ENCODE measurements at places on chromosomes 1 and 21.

DNA sequence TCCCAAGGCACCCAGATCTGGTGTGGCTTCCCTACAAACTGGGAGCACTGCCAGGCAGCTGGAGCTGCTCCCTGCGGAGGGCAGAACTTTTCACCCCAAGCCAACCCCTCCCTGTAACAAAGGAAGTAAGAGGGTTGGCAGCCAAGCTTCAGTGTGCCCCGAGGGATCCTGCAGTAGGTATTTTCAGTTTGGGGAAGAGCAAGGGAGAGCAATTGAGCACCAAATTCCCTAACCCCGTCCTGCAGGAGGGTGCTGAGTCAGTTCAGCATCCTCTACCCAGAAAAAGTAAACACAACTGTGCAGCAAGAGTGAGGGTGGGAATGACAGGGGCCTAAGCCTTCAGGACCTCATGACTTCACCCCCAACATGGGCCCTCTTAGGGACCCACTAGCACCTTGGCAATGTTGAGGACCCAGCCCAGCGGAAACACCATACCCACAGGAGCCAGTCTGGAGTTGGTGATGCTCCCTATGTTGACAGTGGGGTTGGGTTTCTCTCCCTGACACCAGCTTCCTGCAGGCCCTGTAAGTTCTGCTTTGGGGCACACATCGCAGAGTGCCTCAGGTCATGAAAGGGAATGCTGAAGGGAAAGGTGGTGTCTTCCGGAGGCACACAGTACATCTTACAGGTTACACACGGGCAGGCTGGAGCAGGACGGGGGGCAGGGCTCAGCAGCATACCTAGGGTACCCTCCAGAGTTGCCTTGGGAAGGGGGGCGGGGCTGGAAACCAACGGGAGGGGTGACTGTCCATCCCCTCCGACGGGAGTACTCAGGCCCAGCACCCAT lies 14.8 kb downstream of the SH3BP5L start:
- no peak for DNase-seq

GRCh38 chr1:199616947-199617346 lies 410.6 kb upstream of the NR5A2 start:
- no peak for DNase-seq

DNA sequence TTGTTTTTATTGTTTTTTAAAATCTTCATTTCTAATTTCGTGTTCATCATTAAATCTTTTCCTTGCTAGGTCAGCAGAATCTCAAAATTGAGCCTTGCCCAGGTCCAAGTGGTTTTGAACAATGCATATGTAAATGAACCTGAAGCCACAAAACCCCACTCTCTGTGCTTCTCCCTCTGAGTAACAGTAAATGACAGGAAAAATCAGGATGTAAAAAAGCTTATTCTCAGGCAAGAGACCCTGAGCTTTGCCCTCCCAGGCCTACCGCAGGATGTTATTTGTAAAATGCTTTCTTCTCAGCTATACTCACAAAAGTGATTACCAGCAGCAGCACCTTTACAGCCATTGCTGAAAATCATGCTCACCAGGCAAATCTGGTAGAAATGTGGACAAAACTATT lies 47.6 kb downstream of the TYW3 start:
- DNase-seq = no peak

GRCh38 chr1:87212431-87213134 lies 116.1 kb upstream of the LMO4 start:
- no peak for DNase-seq

GRCh38 chr1:55816456-55817426 lies 601.6 kb upstream of the USP24 start:
- peak; percentile 1 for DNase-seq

DNA sequence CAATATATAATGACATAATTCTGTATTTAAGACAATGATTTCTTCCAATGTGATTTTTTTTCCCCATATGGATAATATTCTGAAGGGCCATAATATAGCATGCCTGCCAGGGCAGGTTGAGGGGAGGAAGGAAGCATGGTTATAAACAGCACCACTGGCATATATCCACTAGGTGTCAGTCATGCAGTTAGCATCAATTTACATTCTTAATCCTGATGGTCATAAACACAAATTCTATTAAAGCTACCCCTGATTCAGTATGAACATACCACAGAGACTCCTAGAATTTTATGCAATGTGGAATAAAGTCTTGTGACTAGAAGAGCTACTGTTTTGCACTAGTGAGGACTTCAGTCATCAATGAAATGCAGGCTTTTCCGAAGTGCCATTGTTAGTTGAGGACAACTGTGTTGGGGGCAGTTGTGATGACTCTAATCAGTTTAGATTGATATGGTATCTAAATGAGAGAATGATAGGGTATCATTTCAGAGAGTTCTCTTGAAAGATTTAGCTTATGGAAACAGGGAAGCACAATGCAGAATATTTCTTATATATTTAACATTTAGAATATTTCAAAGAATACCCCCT lies 342.7 kb upstream of the NR5A2 start:
- DNase-seq = peak; percentile 85

DNA sequence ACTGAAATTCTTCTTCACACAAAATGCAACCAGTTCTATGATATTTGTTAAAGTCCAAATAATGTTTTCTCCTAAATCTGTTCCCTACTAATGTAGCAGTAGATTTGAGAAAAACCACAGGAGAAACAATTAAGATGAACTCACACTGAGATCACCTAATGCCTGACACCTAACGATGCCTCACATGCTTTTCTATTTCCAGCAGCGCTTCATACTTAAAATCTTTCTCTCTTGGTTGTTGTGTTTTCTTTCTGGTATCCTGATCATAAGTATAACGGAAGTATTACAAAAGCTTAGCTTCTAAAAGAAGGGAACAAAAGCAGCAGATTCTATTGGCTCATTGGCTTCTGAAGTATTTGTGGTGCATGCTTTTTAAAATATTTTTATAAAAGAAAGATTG lies 267.2 kb upstream of the SGIP1 start:
- no peak for DNase-seq

GRCh38 chr1:237938553-237938952 lies 47.8 kb upstream of the ZP4 start:
- peak; percentile 5 for DNase-seq

DNA sequence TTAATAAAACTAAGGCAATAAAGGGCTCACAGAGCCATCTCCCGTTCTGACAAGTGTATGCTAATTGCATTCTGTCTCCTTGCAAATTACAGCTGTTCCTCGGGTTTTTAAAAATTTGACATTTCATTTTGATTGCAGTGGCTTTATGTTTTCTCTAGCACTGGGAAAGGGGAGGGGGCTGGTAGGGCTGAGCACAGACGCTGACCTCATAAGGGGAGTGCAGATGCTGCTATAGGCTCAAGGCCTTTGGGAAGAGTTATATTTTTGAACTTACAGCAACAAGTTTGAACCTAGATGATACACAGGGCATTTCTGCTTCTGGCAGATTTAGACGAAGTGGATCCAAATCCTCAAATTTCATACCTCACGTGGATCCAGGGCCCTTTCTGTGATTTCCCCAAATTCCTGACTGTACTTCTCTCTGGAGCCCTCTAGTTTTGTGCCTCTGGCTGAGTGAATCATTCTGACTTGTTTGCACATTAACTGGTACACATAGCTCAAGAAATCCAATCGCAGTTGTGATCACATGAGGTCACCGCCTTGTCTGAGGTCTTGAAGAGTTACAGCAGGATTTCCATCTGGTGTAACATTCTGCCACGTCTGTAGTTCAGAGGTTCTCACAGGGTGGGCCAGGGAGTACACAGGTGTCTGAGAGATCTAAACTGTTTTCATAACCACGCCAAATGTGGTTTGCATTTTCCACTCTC lies 230.3 kb downstream of the C1orf94 start:
- no peak for DNase-seq

DNA sequence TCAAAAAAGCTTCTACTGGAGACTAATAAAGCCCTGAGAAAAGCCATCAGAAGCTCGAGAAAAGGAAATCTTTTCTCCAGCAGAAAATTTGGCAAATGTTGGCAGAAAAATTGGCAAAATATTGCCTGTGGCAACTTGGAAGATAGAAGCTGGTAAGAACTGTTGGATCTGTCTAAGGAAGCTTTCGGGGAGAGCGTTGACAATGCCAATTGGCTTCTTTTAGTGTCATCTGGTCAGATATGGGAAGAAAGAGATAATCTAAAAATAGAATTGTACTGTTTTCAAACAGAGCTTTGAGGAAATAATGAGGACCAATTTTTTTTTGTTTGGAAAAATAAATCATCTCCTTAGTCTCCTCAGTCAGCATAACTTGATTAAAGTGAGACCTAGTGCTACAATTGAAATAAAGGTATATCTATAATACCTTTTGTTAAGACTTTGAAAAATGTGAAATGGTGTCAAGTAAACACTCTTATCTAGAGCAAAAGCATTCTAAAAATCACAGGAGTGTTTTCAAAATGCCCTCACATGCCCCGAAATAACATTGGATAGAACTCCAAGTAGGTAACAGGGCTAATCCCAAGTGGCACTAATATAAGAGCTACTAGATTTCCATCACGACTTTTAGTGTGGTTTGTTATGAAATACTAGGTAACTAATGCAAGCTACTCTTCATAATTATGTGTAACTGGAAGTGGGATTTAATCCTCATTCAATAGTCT lies 882.2 kb upstream of the B3GALT2 start:
- no peak for DNase-seq

- DNase-seq = no peak
Measured at GRCh38 chr1:60715970-60716369, 366.4 kb upstream of the NFIA start.

DNA sequence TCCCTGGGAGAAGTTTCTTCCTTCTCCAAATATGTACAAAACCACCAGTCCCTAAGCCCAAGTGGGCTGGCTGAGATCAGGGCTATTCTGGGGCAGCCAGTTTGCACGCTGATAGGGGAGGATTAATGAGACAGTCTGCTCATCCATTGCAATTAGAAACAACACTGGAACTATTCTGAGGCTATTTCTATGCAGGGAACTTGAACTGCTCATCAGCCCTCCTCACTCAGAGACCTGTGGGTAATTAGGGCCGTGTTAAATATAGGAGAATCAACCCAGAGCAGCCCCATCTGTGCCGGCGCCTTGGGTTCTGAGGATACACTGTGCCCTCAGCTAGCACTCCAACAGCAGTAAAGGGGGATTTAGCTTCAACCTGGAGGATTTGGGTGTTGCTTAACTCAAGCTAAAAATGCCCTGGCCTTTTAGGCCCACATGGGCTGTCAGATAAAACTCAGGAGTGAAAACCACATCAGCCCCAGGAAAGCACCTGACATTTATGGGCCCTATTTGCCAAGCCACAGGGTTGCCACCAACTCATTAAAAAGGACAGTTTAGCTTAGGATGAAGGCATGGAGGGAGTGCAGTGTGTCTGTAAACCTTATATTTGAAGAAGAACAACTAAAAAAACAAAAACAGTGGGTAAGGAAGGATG lies 53.9 kb downstream of the DUSP10 start:
- DNase-seq = peak; percentile 56

DNA sequence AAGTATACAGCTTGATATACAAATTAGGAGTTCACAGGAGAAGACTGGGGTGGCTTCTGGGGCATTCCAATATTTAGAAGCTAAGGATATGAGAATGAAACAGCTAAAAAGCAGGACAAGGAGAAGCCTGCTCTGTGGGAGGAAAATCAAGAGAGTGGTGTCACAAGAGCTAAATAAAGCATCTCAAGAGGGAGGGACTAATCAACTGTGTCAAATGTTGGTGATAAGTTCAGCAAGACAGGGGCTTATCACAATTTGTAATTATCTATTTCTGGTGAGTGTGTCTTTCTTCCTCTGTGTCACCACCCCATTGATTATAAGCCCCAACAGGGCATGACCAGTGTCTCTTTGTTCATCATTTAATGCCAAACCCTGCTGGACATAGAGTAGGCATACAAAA lies 295.8 kb upstream of the DUSP10 start:
- DNase-seq = no peak

GRCh38 chr21:14737922-14738321 lies 191.8 kb upstream of the SAMSN1 start:
- peak; percentile 82 for DNase-seq

DNA sequence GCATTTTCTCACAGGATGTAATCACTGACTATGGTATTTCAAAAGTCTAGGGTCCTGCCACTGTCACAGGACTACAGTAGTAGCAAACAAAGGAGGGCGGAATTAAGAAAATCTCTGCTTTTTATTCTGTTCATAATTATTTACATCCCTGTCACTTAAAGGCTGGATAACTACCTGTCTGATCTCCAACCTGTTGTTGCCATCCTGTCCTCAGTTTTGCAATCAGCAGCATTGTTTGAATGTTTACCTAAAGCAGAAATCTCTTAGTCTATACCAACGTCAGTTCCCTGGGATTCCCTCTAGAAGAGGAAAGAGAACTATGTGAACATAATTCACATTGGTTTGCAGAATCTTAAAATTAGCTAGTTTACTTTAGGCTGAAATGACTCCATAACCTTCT lies 218.5 kb downstream of the PBX1 start:
- no peak for DNase-seq

GRCh38 chr1:165168467-165168866 lies 188.0 kb downstream of the LMX1A start:
- no peak for DNase-seq

DNA sequence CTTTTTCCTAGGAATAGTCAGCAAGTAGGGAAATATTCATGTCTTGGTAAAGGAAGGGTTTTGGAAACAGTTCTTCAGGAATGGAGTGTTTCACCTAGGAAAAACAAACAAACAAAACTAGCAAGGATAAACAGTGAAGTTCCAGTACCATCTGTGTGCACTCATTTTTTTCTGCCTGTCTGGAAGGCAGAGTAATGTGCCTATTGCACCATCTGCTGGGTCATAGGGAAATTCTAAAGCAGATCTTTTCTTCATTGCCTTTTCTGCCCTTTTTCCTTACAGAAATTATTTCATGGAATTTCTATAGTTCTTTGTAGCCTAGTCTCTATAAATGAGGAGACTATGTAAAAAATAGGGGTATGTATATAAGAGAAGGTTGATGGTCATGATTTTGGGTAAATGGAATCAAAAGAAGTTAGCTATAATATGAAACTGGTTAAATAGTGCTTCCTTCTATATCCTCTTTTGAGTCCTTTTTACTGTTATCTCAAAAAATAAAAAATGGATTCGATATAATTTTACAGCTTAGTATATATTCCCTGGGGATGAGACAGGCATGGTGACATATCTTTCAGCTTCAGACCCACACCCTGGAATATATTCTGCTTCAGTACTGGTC lies 3.4 kb upstream of the HRNR start:
- DNase-seq = peak; percentile 9

DNA sequence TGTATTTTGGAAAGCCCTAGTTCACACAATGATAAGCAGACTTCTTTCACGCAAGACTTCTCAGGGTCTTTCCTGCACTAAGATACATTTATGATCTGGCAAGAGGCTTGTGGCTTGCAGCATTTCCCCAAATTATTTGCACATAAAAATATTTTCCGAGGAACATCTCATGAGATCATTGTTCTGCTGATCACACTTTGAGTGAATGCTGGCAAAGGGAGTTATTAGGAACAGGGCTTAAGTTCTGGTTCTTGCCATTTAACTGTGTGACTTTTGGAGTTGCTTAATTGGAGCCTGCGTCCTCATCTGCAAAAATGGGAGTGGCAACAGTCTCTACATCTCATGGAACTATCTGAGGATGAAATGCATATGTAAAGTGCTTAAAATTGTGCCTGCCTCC lies 50.2 kb downstream of the GADD45A start:
- peak; percentile 57 for DNase-seq

- peak; percentile 9 for DNase-seq
Measured at GRCh38 chr1:152960452-152961044, 9.9 kb upstream of the SPRR4 start.
